ENCODE measurements at places on chromosomes 3 and 15.

DNA sequence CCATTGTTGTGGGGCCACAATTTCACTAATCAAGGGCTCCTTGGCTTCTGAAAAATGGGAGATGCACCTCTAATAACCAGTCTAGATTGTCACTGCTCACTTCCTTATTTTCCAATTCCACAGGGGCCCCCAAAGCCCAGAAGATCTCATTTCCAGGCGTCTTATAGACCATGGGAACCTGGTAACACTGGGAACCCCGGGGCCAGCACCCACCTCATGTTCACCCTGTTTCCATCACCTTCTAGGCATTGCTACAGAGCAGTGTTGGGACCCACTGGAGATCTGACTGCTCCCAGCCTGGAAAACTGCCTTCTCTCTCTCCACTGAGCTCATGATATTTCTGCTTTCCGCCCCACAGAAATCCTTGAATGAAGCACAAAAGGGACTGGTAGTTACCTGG, 61.5 kb downstream of the TFRC start:
- H3K36me3 ChIP-seq, result no peaks in the 10 kb centered on the region
- no peaks in the 10 kb centered on the region for H3K27me3 ChIP-seq
- H3K4me1 ChIP-seq, result no peaks in the 10 kb centered on the region

- H3K4me3 ChIP-seq, result no peak overlapping the region
- no peaks in the 10 kb centered on the region for H3K36me3 ChIP-seq
- DNase-seq, result no peak
- H3K4me1 ChIP-seq, result no peaks in the 10 kb centered on the region
- no peak overlapping the region for H3K27ac ChIP-seq
These were observed 828.5 kb upstream of the NECTIN3 start for GRCh38 chr3:110243081-110243480.

DNA sequence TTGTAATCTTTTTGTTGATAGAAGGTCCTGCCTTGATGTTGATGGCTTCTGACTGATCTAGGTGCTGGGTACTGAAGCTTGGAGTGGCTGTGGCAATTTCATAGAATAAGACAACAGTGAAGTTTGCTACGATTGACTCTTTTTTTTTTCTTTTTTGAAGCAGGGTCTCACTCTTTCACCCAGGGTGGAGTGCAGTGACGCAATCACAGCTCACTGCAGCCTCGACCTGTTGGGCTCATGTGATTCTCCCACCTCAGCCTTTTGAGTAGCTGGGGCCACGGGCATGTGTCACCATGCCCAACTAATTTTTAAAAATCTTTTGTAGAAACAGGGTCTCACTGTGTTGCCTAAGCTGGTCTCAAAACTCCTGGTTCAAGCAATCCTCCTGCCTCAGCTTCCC, 14.2 kb downstream of the ARID3B start:
- DNase-seq, result no peak
- no peaks in the 10 kb centered on the region for H3K27me3 ChIP-seq
- H3K4me3 ChIP-seq, result no peak overlapping the region
- peaks cover 7% of the 10 kb centered on the region for H3K4me1 ChIP-seq
- peaks cover 28% of the 10 kb centered on the region for H3K36me3 ChIP-seq
- H3K27ac ChIP-seq, result no peak overlapping the region

DNA sequence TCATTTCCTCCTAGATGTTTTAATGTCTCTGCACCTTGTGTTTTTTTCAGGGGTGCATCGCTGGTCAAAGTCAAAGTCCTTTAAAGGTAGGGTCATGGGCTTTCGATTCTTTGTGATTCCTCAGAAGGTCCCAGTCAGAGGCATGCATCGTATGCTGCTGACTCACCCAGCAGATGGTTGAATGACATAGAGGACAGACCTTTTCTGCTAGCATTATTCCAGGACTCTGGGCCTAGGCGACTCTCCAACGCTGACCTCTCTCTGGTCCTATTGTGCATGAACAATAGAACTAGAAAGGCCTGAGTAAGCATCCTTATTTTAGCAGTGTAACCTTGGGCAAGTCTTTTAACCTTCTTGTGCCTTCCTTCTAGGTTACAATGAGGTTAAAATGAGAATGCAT, 75.9 kb downstream of the DGKG start:
- no peaks in the 10 kb centered on the region for H3K27me3 ChIP-seq
- no peak for DNase-seq
- H3K4me1 ChIP-seq, result no peaks in the 10 kb centered on the region
- H3K27ac ChIP-seq, result no peak overlapping the region
- no peaks in the 10 kb centered on the region for H3K36me3 ChIP-seq

GRCh38 chr3:27146786-27147185, 222.4 kb downstream of the NEK10 start:
- H3K27me3 ChIP-seq, result no peaks in the 10 kb centered on the region
- no peak overlapping the region for H3K27ac ChIP-seq
- no peaks in the 10 kb centered on the region for H3K4me1 ChIP-seq

- no peak for DNase-seq
- no peaks in the 10 kb centered on the region for H3K36me3 ChIP-seq
- no peak overlapping the region for H3K4me3 ChIP-seq
- no peak overlapping the region for H3K27ac ChIP-seq
These were observed 7.3 kb upstream of the CD96 start for GRCh38 chr3:111534701-111535100.

All from effector memory CD4-positive, alpha-beta T cell (primary cell).